ENCODE measurements at places on chromosomes 2 and 18.

DNA sequence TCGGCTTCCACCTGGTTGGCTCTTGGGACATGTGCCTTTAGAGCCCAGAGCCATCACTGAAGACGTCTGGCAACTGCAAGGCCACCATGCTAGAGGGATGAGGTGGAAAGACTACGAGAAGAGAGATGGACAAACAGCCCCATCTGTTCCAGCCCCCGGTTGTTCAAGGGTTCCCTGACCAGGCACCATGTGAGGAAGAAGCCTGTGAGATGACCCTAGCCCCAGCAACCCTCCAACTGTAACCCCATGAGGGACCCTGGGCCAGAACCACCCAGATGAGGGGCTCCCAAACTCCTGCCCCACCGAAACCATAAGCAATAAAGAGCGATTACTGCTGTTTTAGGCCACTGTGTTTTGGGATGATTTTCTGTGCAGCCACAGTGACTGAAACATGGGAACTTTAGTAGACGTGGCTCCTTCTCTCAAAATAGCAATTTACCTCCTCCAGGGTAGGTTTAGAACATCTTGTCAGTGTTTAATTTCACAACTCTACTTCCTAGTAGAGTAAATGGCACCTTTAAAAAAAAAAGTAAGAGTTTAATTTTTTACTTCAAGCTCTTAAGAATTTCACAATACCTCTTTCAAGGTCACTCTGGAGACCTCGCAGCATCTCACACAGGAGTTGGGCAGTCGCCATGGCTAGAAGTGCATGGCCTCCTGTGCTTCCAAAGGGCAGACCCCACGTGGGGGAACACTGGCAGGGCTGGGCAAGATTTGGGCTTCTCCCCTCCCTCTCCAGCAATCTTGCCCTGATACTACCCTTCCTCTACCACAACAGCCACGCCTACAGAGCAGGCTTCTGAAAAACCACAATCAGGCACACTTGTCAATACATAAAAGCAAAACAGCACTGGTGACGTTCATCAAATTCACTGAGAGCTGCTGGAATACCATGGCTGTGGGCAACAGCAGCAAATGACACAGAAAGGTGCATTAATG lies 48.8 kb downstream of the TMEM163 start:
- DNase-seq = no peak

GRCh38 chr18:13320891-13321425 lies 102.4 kb downstream of the LDLRAD4 start:
- DNase-seq = no peak

DNA sequence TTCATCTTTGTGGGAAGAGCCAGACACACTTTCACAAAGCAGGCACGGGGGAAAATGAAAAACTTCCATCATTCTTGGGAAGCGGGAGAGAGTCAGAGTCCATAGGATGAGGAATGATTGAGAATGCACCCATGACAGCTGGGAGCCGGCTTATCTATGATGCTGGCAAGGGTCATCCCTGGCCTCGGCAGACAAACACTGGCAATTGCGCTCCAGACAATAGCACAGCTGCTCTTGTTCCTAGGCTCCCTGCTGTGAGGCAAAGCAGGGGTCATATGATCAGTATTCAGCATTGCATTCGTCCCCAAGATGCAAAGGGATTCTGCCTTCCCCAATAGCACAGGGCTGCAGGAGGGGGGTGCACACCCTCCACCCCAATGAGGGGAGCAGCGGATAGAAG lies 33.0 kb downstream of the CYRIA start:
- no peak for DNase-seq

- DNase-seq = no peak
These were observed 858 bp upstream of the RTP5 start for GRCh38 chr2:241868661-241869081.

DNA sequence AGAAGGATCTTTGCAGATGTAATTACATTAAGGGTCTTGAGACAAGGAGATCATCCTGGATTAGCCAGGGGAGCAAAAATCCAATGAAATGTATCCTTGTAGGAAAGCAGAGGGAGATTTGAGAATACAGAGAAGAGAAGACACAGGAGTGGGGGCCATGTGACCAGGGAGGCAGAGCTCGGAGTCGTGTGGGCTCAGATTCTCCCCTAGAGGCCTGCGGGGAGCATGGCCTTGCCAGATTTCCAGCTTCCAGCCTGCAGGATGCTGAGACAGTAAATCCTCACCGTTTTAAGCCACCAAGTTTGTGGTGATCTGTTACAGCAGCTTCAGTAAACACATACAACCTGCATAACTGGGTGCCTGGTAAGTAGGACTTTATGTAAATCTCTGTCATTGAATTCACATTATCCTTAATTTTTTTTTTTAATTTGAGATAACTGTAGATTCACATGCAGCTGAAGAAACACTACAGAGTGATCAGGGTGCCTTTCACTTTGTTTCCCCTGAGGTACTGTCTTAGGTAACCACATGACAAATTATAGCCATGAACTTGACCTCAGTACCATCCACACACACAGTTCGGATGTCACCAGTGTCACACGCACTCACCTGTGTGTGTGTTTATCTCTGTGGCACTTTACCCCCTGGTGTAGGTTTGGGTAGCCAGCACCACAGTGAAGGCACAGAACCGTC lies 138.4 kb upstream of the HDAC4 start:
- no peak for DNase-seq

GRCh38 chr2:104025295-104025694 lies 828.6 kb upstream of the POU3F3 start:
- no peak for DNase-seq

DNA sequence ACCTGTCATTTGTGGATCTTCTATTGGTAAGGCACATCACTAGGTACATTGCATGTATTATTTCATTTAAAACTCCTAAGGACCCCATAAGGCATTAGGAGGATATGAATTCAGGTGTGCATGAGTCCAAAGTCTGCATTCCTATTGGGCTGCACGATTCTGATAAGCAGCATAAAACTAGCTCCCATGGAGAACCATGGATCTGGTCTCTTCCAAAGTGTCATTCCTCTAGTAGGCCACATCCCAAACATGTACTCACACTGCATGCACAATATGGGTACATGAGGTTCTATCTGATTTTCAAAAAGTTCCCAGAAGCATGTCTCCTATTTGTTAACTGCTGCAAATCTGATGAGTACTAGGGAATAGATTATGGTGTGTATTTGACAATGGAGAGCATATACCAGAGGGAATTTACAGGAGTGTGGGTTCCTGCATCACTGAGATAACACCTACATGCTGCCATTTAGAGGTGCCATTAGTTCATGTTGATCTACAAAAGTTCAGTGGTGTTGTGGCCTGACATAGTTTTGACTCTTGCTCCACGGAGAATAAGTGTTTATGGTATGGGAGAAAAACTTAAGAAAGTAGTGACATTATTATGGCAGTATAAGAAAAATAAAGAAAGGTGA lies 11.3 kb downstream of the CYTIP start:
- DNase-seq = no peak

DNA sequence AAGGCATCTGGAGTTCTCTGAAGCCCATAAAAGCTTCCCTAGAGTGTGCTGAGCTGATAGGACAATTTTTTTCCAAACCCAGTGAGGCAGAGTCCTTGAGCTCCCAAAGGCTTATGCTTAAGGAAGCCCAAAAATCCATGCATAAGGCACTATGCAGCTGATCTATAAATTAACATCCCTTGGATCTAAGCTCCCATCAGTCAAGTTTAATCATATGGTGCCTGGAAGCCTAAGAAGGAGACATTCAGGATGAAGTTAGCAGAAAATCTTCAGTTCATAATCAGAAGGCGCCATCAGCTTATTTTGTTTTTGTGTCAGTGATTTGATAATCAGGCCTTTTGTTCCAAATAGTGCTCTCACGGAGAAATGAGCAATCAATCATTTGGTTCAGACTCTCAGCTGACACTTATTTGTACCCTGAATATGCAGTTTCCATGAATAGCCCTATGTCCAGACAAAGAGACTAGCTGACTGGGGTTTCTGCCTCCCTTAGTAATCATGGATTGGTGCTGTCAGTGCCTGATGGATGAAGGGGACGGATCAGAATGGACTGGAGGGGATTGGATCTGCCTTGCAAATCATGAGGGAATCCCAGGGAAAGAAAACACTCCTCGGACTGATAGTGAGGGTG lies 464.8 kb upstream of the RGPD4 start:
- no peak for DNase-seq

DNA sequence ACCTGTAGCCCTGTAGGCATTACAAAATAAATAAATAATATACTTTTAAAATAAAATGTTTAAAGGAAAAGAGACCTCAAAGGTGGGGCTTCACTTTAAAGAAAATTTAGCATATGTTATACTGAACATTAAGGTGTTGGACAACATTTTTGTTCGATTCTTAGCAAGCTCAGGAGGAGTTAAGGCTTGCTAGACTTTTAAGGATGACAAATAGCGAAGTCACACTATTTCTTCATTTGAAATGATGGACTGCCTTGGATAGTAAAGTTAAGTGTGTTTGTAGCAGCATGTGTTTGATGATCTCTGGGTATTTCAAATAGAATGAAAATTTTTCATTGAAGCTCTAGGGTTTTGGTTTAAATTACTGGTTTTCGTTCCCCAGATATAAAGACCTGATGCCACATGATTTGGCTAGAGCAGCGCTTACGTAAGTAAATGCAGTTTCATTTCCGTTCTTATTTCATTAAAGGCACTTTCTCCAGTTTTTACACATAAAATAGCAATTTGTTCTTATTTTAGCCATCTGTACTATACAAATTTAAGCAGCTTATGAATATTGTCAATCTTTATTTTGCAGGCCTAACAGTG lies 24.9 kb downstream of the HADHB start:
- DNase-seq = no peak

GRCh38 chr2:168518555-168519066 lies 62.5 kb downstream of the CERS6 start:
- no peak for DNase-seq

- DNase-seq = no peak
These were observed 154.5 kb downstream of the SMAD2 start for GRCh38 chr18:47775961-47776360.

All from D721Med (cell line).